ENCODE measurements at places on chromosomes 12 and 14.

DNA sequence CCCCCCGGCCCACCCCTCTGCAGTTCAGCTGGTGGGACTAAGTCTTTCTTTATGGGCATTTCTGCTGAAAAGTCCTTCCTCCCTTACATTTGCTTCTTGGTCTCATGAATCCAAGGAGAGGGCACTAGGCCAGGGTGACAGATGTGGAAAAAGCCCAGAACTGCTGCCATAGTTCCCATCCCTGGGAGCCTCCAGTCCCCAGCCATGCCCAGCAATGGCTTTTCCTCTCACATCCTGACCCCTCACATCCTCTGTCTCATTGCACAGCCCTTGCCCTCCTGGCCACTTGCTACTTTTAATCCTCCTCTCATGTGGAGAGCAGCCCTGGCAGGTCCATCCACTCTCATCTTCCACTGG, 122.5 kb downstream of the ZFP36L1 start:
- DNase-seq, result no peak

GRCh38 chr12:100721169-100721568, 73.4 kb upstream of the ANO4 start:
- DNase-seq, result no peak

DNA sequence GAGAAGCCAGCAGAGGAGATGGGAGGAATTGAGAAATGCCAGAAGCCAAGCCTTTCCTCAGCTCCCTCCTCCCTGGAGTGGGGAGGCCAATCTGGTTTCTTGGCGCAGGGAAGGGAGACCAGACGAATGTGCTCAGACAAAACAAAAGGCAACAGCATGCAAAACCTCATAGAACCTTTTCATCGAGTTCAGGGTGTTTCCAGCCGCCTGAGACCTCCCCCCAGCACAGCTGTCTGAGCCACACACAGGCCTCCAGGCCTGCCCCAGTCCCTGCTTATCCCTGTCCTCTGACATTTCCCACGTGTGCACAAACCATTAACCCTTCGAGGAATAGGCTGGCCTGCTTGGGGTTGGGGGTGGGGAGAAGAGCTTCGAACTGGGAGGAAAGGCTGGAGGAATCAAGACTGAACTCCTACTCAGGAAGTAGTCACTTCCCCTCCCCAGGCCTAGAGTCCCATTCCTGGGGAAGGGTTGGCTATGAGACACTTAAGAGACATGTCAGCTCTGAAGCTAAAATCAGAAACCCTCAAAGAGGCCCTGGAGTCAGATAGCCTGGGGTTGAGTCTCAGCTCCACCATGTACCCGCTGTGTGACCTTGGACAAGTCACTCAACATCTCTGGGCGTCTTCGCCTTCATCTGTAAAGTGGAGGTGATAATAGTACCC, 10.7 kb downstream of the TBX3 start:
- no peak for DNase-seq

GRCh38 chr12:89732522-89732921, 23.9 kb upstream of the ATP2B1 start:
- no peak for DNase-seq

DNA sequence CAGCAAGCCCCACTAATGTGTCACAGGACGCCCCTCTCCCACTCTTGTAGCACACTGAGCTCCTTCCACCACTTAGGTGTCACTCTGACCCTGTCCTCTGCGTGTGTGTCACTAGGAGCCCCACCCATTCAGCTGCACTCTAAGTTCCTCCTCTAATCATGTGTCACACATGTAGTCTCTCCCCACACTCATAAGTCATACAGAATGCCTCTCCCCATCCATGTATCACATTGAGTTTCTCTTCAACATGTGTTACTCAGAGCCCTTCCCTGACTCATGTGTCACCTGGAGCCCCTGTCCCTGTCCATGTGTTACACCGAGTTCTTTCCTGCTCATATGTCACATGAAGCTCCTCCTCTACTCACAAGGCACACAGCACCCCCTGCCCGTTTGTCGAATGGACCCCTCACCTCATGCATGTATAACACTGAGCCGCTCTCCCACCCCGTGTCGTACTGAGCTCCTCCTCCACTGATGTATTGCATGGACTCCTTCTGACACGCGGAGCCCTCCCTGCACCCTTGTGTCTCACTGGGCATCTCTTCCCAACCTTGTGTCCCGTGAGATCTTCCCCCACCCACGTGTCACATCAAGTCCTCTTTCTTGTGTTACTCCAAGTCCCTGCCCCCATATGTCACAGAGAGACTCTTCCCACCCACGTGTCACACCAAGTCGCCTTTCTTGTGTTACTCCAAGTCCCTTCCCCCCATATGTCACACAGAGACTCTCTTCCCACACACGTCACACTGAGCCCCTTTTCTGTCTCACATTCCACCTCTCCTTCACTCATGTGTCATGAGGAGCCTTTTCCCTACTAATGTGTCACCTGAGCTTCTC, 31.0 kb downstream of the RTL1 start:
- DNase-seq, result no peak

- no peak for DNase-seq
These were observed 444.8 kb downstream of the AEBP2 start for GRCh38 chr12:19884021-19884492.

GRCh38 chr12:26244503-26244902, 49.1 kb downstream of the SSPN start:
- DNase-seq, result no peak

GRCh38 chr12:71786829-71787228, 32.2 kb downstream of the RAB21 start:
- DNase-seq, result no peak

DNA sequence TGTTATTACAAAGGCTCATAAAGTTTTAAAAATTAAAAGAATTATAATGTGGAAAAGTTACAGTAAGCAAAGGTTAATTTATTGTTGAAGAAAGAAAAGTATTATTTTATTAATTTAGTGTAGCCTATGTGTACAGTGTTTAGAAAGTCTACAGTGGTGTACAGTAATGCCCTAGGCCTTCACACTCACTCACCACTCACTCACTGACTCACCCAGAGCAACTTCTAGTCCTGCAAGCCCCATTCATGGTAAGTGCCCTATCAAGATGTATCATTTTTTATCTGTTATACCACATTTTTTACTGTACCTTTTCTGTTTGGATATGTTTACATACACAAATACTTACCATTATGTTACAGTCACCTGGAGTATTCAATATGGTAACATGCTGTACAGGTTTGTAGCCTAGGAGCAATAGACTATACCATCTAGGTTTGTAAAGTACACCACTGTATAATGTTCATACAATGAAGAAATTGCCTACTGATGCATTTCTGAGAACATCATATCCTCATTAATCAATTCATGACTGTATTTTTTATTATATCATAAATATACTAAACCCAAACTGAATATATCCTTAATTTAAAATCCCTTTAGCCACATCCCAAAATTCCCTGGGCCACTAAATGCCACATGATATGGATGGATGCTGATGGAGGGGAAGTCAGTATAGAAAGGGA, 43.6 kb upstream of the NID2 start:
- DNase-seq, result no peak
